AG09319 (cell line): ENCODE measurements at places on chromosomes 7 and 10.
A peak's percentile ranks its signal among the peaks of the same experiment; 100 is the strongest.

DNA sequence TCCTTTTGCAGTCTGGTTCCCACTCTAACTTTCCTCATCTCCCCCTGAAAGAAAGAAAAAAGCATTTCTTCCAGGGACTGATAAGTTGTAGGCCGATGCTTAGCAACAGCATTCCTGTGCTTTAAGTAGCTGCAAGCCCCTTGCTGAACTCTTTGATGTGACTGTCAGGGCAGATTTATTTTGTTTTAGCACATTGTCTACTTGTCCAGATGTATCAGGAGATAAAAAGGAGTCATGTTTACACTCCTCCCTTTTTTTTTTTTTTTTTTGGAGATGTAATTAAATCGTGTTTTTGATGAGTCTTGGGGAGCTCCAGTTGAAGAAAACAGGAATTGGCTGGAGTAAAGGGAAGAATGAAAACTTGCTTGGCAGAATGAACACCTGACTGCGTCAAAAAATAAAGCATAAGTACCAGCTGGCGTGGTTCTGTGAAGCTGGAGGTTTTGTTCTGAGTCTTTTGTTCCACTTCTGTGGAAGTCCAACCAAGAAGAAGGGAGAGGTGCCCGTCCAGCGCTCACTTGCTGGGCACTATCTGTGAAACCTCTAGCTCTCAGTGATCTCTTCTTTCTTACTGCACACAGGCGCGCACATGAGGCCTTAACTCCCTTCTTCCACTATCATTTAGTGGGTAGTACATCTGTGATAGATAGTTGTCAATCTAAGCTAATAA is 871.7 kb downstream of the LRMDA start:
- no peak for DNase-seq

DNA sequence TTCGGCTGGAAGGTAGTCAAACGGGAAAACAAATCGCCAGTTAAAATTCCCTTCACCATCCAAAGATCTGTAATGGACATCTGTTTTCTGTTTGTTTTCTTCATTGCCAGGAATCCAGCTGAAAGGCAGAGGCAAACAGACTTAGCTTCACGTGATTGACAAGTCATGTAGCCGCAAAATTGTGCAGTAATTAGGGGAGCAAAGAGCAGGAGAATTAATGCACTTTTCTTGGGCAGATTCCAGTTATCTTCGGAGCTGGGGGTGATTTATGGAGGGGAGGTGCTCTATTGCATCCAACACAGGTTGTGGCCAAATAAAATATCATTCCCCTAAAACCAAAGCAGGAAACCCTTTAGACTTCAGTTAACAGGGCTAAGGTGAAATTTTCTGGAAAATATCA is 162.2 kb downstream of the MYOF start:
- peak; percentile 25 for DNase-seq

- no peak for DNase-seq
Observed at GRCh38 chr7:47741984-47742383, 160.1 kb upstream of the TNS3 start.

DNA sequence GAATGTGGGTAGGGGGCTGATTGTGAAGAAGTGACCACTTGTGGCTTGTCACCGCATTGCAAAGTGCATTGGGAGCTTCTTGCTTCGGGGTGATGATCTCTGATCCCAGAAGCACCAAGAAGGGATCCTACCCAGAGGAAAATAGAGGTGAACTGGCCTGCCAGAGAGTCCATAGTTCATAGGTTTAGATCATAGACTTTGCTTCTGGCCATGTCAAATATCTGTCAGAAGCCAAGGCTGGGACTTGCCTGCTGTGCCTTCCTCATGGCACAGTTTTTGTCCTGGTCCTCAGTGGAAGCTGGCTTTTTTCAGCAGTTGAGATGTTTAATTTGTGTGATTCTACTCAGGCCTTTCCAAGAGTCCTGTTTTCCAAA is 1.1 kb downstream of the ZSWIM8 start:
- no peak for DNase-seq

GRCh38 chr10:127392351-127393235 is 156.5 kb upstream of the NPS start:
- no peak for DNase-seq

DNA sequence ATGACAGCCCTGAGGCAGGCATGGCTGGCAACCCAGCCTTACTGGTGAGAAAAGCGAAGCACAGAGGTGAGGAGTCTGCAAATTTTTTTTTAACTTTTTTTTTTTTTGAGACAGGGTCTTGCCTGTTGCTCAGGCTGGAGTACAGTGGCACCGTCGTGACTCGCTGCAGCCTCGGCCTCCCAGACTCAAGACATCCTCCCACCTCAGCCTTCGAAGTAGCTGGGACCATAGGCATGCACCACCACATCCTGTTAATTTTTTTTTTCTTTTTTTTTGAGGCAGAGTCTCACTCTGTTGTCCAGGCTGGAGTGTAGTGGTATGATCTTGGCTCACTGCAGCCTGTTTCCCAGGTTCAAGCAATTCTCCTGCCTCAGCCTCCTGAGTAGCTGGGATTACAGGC is 35.1 kb upstream of the DLG5 start:
- no peak for DNase-seq

DNA sequence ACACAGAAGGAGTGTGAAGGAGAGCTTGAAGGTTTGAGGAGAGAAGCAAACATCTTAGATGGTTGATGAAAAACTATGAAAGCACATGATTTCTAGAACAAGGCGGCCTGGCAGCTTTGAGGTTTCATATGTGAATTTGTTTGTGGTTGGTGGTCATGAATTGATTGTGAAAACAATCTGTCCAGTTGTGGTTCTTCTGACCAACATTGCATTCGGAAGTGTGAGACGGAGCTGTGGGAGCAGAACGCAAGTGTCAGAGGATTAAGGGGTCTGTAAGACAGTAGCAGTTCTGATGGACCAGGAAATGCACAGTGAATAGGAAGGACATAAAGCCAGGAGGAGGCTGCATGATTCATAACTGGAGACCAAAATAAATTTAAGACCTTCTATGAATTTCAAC is 594.6 kb downstream of the NXPH1 start:
- DNase-seq: no peak

GRCh38 chr7:138738114-138738513 is 37.0 kb upstream of the SVOPL start:
- DNase-seq: no peak

GRCh38 chr10:77692782-77693181 is 55.2 kb upstream of the KCNMA1 start:
- DNase-seq: no peak

DNA sequence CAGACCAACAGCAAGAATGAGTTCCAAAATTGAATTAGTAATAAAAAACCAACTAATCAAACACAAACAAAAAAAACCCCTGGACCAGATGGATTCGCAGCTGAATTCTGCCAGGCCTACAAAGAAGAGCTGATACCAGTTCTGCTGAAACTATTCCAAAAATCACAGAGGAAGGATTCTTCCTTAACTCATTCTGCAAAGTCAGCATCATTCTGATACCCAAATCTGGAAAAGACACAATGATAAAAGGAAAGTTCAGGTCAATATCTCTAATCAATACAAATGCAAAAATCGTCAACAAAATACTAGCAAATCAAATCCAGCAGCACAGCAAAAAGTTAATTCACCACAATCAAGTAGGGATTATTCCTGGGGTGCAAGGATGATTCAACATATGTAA is 6.1 kb upstream of the ABCA13 start:
- no peak for DNase-seq

GRCh38 chr10:62092301-62093030 is 176.2 kb downstream of the RTKN2 start:
- DNase-seq: no peak

- no peak for DNase-seq
Observed at GRCh38 chr7:156948361-156948760, 1.2 kb upstream of the NOM1 start.
